Suprapubic skin (tissue), 4 donors: ENCODE measurements at places on chromosomes 7 and 10. TPM values are rescaled to one million over a fixed set of nuclear protein-coding genes. Genes with fewer than 3 reads are reported as not detected.

GRCh38 chr7:54712820-54713219 is 46.2 kb downstream of the SEC61G start:
- DNase-seq, result no peak

- DNase-seq, result no peak
Measured at GRCh38 chr7:45514944-45515343, 59.2 kb upstream of the ADCY1 start.

- DNase-seq, result no peak
Measured at GRCh38 chr7:2108071-2108455, 124.7 kb downstream of the MAD1L1 start.

The UTF1 gene
- total RNA-seq, result not detected

The BAZ1B gene
- 28.1 TPM for total RNA-seq
